ENCODE measurements at places on chromosomes 2 and 18.
A peak's percentile ranks its signal among the peaks of the same experiment; 100 is the strongest.

- DNase-seq = no peak
Observed at GRCh38 chr2:20125616-20126015, 74.2 kb upstream of the LAPTM4A start.

DNA sequence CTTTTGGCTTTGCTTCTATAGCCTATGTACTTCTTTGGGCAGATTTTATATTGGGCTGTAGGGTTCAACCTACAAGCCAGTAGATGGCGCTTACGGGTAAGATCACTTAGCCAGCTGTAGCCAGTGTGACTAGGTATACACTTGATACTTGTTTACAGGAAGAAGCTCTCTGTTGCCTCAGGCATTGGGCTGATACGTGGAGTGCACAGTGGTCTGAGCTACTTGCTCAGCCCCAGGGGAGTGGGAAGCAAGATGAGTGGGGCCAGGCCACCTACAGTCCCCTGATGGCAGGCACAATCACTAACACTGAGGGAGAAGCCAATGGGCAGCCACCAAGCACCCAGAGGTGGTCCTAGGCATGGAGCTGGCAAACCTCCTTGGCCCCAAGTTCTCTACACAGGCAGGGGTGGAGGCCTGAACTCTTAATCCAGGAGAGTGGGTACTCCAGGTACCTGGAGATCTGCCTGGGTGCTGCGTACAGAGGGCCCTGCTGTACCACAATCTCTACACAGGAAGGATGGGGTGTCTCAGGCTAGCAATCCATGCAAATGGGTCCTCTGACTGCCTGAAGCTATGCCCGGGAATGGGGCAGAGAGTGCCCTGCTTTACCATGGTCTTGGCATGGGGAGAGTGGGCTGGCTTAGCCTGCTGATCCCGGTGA is 122.2 kb downstream of the NCOA1 start:
- peak; percentile 86 for DNase-seq

DNA sequence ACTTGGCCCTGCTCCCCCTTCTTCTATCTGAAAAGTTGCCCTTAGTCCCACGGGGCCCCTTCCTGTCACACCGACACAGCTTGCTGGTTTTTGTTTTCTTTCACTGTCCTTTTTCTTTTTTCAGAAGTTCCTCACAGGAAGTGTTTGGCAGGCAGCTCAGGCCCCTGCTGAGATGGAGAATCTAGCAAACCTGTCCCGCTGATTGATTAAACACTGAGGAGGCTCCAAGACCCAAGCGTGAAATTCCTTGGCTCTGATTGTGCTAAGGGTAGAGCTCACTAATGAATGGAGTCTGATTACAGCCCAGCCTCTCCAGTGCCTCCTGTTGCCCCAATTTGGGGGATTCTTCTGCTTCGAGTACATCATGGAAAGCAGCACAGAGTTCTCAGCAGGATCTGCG is 365.9 kb upstream of the MEX3C start:
- DNase-seq = no peak

- DNase-seq = no peak
Observed at GRCh38 chr2:98583816-98584618, 24.3 kb downstream of the COA5 start.

GRCh38 chr2:181552808-181553207 is 95.6 kb downstream of the ITGA4 start:
- peak; percentile 42 for DNase-seq

DNA sequence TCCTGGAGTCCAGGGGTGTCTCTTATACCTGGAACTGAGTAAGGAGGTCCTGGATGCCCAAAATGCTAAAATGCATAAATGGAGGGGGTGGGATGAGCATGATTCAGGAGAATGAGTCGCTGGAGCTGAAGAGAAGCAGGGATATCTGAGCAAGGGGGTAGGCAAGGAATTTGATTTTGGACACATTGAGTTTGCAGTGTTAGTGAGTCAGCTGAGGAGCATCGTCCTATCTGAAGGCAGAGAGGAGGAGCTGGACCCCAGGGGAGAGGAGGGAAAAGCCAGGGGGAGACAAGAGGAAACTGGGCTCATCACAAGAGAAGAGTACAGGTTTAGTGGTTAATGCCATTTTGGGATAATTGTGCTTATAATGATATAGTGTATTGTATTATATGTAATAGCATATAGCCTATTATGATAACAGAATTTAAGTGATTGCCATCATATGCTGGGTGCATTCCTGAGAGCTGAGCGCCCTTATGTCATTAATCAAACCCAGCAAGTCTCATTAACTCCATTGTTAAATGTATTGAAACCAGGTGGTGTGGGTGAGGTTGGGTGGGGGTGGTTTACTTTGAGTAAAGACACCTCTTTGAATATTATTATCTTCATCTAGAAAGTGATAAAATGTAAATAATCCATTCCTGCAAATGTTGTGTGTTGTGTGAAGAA is 12.4 kb downstream of the EHD3 start:
- no peak for DNase-seq

- no peak for DNase-seq
Observed at GRCh38 chr2:46512185-46512584, 32.8 kb downstream of the TMEM247 start.

GRCh38 chr2:9972621-9973479 is 21.4 kb downstream of the GRHL1 start:
- DNase-seq = peak; percentile 73

DNA sequence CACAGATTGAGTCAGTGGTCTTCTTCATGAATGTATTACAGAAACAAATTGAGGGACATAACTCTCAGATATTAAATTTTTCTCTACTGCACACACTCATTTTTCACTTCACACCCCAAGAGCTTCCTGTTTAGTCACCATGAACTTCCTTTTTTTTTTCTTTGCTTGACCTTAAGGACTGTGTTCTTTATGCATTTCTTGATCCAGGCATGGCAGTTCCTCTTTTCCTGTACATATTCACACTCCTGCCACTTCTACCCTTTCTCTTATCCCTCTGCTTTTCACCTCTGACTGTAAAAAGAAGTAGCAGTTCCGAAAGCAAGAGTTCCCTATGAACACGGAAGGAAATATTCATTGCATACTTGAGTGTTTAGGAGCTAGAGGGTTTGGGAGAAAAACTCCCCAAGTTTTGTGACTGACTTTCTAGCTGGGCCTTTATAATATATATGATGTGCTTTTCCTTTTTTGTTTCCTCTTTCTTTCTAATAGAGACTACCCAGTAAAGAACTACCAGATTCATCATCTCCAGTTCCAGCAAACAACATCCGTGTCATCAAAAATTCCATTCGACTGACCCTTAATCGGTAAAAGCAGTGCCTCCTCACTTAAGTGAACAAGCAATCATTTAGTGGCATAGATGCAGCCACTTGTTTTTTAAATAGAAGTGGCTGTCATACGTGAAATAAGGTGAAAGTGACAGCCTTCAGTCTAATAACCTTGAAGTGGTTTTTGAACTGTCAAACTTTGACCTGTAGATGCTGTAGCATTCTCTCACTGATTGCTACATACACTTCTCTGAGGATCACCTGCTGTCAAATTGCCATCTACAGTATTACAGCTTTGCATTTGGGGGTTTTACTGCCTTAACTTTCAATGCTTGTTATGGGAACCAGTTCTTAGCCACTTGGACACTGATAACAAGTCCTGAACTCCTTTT is 40.8 kb downstream of the PAPOLG start:
- DNase-seq = peak; percentile 31

- DNase-seq = no peak
Observed at GRCh38 chr2:157363612-157364101, 38.0 kb upstream of the ERMN start.

- no peak for DNase-seq
Observed at GRCh38 chr2:21620771-21621170, 497.0 kb downstream of the TDRD15 start.

DNA sequence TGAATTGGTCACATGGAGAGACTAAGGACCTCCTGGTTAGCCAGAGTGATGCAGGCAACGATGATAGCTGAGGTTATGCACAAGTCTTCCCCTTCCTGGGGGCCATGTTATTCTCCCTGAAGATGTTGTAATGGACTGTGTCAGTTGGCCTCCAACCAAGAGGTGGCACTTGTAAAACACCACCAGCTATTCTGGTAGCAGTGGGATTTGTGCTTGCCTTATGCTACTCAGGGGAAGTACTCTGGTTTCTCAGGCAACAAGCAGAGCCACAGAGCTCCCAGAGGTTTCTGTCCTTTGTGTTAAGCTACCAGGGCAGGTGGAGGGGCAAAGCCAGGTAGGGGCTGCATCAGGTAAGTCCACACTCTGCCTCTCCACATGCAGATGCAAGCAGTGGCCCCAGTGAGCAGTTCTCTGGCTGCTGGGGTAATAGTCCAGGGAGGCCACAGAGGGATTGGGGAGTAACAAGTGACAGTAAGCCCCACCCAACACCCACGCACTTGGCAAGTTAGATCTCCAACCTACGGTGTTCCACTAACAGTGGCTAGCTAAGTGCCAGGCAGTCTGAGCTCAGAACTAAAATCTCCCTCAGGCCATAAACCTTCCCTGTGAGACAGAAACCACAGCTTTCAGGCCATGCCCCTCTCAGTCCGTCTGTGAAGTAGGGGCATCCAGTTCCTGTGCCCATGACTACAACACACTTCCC is 99.7 kb downstream of the RND3 start:
- peak; percentile 31 for DNase-seq

DNA sequence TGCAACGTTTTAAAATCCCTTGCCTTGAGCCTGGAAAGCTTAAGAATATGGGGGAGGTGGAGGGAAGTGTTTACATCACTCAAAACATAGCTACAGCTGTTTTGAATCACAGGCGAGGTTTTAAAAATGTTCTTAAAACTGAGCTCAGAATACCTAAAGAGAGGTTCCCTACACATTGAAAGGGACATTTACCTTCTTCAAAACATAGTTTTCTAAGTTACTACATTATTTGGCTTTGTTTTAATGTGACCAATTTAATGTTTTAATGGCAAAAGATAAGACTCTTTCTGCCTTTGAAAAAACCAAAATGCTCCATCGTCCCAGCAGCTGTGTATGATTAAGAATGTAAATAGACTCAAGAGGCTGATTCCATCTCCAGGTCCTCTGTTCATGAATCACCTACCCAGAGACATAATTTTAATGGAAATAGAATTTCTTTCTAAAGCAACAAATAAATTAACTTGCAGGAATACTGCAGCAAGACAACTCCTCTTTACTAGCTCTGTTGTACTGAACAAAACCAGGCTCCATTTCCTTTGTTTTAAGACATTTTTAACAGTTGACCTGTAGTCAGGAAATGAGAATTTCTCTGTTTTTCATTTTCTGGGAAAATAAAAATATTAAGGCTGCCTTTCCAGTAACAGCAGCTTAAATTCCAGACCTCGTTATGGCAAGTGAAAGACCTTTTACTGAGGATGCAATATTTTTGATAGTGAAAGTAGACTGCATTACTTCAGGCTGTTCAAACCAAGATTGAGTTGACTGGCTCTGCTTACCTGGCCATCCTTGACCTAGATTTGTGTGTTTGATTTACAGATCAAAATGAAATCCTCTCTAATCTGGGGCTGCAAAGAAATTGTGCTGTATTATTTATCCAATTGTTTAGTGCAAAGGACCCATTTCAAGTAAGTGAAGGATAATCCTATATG is 33.7 kb upstream of the WDR75 start:
- DNase-seq = peak; percentile 83

- DNase-seq = no peak
Observed at GRCh38 chr2:242034996-242035814, 165.7 kb downstream of the RTP5 start.

DNA sequence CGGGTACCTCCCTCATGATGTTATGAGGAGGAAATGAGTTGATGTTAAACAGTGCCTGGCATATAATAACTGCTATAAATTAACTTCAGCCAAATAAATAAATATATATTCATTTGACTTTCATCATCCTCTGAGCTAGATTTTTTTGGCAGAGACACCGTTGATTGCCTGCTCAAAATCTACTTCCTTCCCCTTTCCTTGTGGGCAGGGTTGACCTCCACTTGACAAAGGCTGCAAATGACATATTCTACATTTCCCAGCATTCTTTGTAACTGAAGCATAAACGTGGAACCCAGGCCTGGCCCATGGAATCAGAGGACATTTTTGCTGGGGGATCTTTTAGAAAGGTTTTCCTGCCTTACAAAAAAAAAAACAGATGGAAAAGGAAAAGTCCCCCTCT is 177.8 kb downstream of the TXNL1 start:
- DNase-seq = no peak

DNA sequence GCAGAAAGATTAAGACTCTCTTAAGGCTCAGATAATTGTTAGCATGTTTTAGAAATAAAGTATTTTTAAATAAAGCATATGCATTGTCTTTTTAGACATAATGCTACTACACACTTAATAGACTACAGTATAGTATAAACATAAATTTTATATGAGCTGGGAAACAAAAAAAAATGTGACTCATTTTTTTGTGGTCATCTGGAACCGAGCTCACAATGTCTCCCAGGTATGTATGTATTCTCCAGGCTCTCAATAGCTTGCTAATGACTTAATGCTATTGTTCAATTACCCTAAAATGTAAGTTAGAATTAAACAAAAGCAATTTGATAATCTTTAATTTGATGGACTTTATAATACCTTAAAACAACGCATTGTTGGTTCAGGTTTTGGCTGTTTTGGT is 167.2 kb downstream of the NUP35 start:
- DNase-seq = peak; percentile 5

GRCh38 chr2:55810622-55811020 is 113.0 kb downstream of the EFEMP1 start:
- DNase-seq = peak; percentile 44

DNA sequence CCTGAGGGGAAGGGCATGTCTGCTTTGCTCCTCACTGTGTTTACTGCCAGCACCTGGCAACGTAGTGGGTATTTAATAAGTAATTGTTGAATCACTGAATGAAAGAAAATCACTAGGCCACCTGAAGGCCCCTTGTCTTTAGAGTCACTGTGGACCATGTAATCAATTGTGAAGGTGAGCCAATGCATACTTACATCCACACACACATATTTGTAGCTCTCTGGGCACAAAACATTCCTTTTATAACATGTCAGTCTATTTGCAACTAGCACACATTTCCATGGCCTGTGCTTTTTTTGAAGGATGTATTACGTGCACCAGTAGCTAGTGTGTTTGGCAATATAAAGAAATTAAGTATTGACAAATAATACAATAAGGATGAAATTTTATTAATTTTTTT is 11.2 kb downstream of the ATP8B1 start:
- no peak for DNase-seq

GRCh38 chr2:60899230-60899891 is 18.0 kb downstream of the REL start:
- no peak for DNase-seq

DNA sequence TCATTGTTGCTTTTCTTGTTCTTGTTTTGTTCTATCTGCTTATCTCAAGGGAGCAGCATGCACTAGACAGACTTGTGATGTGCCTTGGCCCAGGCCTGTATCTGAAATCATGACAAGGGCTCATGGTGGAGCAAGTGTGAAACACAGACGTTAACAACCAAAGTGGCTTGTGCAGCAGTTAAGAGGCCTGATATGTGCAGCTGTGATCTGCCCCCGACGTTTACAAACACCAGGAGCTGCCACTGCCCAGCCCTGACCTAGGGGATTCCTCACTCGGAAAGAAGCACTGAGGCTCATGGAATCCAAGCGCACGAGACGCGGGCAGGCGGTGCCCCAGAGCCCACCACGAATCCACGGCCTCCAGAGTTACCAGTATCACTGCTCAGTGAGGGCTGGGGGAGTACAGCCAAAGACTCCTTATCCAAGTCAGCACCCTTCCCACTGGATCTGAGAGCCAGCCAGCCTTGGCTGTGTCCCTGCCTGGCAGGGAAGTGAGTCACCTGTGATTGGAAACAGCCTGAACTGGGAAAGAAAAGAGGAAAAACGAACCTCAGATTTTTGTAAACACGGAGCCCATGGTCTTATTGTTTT is 62.3 kb upstream of the SNTG2 start:
- DNase-seq = no peak

All from iris pigment epithelial cell (primary cell).